Muscle of leg (tissue), 16 donors: ENCODE measurements at places on chromosomes 3 and 15.

DNA sequence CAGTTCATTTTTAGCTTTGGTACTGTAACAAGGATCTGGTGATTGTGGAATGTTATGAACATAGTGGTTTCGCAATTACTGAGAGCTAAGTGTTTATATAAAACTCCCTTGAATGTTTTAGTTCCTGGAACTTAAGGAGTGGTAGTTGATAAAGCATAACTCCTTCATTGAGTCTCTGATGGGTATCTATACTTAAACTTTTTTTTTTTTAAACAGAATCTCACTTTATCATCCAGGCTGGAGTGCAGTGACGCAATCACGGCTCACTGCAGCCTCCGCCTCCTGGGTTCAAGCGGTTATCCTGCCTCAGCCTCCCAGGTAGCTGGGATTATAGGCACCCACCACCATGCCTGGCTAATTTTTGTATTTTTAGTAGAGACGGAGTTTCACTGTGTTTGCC is 11.3 kb downstream of the PRKCI start:
- H3K36me3 ChIP-seq: peaks cover 5% of the 10 kb centered on the region
- H3K27ac ChIP-seq: no peak overlapping the region
- no peaks in the 10 kb centered on the region for H3K4me1 ChIP-seq

DNA sequence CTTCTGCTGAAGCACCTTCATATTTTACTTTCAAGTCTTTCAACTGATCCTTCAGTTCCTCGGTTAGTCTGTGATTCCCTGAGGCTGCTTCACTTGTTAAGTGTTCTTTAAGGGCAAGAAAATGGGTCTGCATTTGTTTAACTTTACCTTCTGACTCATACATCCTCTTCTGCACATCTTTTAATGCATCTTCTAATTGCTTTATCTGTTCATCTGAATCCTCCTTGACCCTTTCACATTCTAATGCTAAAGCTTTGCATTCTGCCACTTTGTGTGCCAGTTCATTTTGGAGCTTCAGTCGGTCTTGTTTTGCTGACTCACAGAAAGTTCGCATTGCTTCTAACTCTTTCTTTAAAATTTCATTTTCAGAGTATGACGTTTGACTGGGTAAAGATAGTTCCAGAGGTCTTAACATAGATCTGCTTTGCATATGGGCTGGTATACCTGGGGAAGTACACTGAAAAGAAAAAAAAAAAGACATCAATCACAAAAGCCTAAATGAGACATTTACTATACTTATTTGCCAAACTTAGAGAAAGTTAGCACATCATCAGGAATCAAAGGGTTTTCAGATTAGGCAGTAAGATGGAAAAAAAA is 94.3 kb downstream of the UACA start:
- peaks cover 27% of the 10 kb centered on the region for H3K36me3 ChIP-seq
- no peaks in the 10 kb centered on the region for H3K4me1 ChIP-seq
- DNase-seq: no peak
- no peak overlapping the region for H3K4me3 ChIP-seq
- no peak overlapping the region for H3K27ac ChIP-seq

DNA sequence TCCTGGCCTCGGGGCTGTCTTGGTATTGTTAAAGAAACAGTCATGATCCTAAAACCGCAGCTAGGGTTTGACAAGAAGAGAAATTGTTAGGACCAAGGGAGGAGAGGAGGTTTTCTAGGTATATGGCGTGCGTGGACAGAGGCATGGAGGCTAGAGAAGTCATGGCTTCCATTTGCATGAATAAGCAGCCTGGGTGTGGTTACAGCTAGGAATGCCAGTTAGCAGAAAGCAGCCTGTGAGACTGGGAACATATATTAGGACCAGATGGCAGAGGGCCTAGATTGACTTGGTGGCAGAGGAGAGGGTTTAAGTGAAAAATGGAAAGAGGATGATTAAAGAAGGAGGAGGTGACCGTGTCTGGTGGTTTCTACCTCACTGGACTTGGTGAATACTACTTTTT is 573.6 kb upstream of the ARRDC4 start:
- no peaks in the 10 kb centered on the region for H3K36me3 ChIP-seq
- no peak overlapping the region for H3K4me3 ChIP-seq
- no peaks in the 10 kb centered on the region for H3K4me1 ChIP-seq

DNA sequence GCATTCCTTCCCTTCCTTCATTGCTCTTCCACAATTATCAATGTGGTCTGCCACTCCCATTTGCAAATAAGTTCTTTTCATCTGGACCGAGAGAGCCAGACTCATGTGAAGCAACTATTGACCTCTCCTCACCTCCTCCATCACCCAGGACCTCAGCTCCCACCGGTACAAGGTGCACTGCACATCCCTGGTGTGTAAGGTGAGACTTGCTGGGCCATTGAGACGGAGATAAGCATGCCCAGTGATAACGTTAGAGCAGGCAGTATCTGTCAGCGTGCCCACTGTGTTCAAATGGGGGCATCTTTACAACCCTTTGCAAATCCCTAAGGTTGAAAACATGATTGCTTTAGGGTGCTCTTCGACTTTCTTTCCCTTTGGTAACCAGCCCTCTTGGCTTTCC is 154.8 kb downstream of the ADAMTS17 start:
- DNase-seq: no peak
- H3K27ac ChIP-seq: no peak overlapping the region
- H3K4me3 ChIP-seq: no peak overlapping the region
- peaks cover 11% of the 10 kb centered on the region for H3K4me1 ChIP-seq

GRCh38 chr15:64523240-64523639 is 62.9 kb downstream of the ZNF609 start:
- peaks cover 9% of the 10 kb centered on the region for H3K4me1 ChIP-seq
- no peak for DNase-seq
- H3K27ac ChIP-seq: no peak overlapping the region
- H3K27me3 ChIP-seq: no peaks in the 10 kb centered on the region
- no peaks in the 10 kb centered on the region for H3K36me3 ChIP-seq
- no peak overlapping the region for H3K4me3 ChIP-seq

- peaks cover 9% of the 10 kb centered on the region for H3K4me1 ChIP-seq
- H3K27me3 ChIP-seq: peaks cover 2% of the 10 kb centered on the region
- H3K4me3 ChIP-seq: no peak overlapping the region
These were observed 104.2 kb downstream of the IQCH start for GRCh38 chr15:67358812-67359211.

DNA sequence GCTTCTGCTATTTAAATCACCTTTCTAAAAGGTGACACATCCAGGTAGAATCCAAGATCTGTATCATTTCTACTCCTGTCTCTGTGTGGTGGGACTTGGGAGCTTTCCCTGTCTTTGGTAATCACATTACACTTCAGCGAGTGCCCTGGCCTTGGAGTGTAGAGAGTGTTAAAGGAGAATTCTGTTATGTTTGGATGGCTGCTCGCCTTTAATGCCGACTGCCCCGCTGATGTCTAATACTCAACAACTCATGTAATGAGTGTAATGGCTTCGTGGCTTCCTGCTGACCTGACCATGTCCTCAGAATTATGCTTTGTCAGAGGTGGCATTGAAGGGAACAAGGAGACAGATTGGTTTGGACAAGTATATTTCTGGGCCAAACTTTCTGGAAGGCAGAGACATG is 66.3 kb upstream of the LRTM1 start:
- peaks cover 10% of the 10 kb centered on the region for H3K4me1 ChIP-seq
- H3K36me3 ChIP-seq: no peaks in the 10 kb centered on the region
- DNase-seq: no peak
- H3K27ac ChIP-seq: no peak overlapping the region

- no peak overlapping the region for H3K27ac ChIP-seq
- no peak for DNase-seq
- no peaks in the 10 kb centered on the region for H3K36me3 ChIP-seq
- H3K4me1 ChIP-seq: no peaks in the 10 kb centered on the region
These were observed 394.8 kb downstream of the FHIT start for GRCh38 chr3:60856257-60857046.

GRCh38 chr3:194496217-194496919 is 9.6 kb upstream of the ATP13A3 start:
- peaks cover 10% of the 10 kb centered on the region for H3K4me1 ChIP-seq
- H3K4me3 ChIP-seq: no peak overlapping the region
- no peaks in the 10 kb centered on the region for H3K36me3 ChIP-seq
- no peaks in the 10 kb centered on the region for H3K27me3 ChIP-seq
- no peak for DNase-seq

DNA sequence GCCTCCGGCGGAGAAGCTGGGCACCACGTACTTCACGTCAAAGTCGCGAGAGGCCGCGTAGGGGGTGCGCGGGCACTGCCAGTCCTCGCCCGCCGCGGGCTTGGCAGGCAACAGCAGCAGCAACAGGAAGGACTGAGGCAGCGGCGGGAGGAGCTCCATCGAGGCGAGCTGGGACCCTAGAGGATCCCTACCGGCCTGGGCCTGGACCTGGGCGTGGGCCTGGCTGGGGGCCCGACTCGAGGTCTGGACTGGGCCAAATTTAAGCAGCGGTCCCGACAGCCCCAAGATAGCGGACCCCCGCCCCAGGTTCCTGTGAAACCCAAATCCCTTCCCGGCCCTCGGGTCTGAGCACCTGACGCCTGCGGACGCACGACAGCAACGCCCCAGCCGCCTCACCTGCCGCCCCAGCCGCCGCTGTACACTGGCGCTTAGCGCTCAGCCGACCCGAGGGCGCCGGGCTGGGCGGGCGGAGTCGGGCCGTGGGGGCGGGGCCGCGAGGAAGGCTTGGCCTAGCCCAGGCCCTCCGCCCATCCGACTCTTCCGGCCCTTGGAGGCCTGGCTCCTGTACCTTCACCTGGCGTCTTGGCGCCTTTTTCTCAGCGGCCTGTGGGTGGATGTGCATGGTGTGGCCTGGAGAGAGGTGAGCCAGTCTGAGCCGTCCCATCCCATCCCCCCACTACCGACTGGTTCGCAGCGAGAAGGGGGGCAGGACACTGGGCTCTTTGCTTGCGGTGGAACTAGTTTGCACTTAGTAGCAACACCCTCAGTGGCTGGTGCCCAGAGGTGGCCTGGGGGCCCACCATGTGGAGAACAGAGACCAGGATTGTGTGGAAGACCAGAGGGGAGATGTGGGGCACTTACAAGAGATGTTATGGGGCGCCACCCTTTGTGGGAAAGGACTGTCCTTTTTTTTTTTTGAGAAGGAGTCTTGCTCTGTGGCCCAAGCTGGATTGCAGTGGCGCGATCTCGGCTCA is at the start of gene MST1R:
Gene MST1R (minus strand): TSS at position 423 of the 974 bp plus-strand sequence. CDS start 264 bp downstream, at position 159.
- peaks cover 34% of the 10 kb centered on the region for H3K4me1 ChIP-seq
- peaks cover 3% of the 10 kb centered on the region for H3K36me3 ChIP-seq
- peak within 1 kb of the TSS; percentile 34 for H3K4me3 ChIP-seq
- DNase-seq: peak; percentile 77

DNA sequence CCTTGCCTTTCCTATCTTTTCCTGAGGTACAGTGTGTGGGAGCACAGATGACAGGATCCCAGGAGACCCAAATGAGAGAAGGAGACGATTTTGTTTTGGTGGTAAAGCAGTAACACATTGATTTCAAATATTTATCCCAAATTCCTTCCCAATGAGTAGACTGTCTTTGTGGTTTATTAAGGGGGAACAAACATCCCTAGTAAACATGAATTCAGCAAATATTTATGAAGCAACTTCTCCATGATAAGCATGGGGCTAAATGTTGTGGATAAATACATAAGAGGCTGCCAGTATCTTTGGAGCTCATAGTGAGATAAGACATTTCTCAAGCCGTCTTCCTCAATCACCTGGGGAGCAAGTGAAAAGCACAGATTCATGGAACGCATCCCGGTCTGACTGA is 460.8 kb upstream of the CFAP20DC start:
- no peak overlapping the region for H3K27ac ChIP-seq
- DNase-seq: no peak
- H3K36me3 ChIP-seq: no peaks in the 10 kb centered on the region
- no peak overlapping the region for H3K4me3 ChIP-seq
- no peaks in the 10 kb centered on the region for H3K27me3 ChIP-seq
- no peaks in the 10 kb centered on the region for H3K4me1 ChIP-seq

DNA sequence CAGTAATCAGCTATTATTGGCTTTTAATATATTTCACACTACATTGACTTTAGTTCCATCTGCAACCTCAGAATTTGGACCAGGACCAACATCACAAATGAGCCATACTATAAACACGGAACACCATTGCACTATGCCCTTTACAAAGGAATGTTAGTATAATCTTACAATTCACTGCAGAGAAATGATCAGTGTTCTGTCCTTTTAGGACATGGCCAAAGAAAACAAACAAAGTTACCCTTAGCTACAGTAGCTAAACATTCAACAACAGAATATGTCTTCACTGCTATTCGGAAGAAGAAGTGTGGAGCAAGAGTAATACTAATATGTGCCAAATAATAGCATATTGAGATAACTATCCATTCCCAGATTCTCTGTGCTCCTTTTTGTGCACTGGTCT is 90.4 kb downstream of the NAALADL2 start:
- H3K27me3 ChIP-seq: no peaks in the 10 kb centered on the region
- no peak overlapping the region for H3K27ac ChIP-seq
- no peaks in the 10 kb centered on the region for H3K36me3 ChIP-seq

DNA sequence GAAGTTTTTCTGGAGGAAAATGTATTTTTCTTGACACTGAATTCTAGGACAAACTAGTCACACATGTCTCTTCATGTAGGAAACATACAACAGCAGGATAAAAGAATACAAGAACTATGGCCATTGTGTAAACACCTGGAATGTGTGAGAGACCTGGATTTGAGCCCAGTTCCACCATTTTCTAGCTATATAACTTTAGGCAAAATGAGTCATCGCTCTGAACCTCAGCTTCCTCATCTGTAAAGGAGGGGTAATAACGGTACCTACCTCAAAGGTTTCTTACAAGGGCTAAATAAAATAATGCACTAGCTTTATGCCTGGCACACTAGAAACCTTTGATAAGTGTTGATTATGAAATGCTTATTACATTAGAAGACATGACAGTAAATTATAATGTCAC is 57.8 kb downstream of the RIOX2 start:
- no peaks in the 10 kb centered on the region for H3K27me3 ChIP-seq
- no peak for DNase-seq
- H3K27ac ChIP-seq: no peak overlapping the region
- no peaks in the 10 kb centered on the region for H3K4me1 ChIP-seq
- H3K4me3 ChIP-seq: no peak overlapping the region

GRCh38 chr3:112302881-112303763 is 9.1 kb upstream of the SLC9C1 start:
- peak; percentile 54 for DNase-seq
- peak overlapping the region; percentile 45 for H3K4me3 ChIP-seq
- no peaks in the 10 kb centered on the region for H3K36me3 ChIP-seq
- no peaks in the 10 kb centered on the region for H3K27me3 ChIP-seq
- peaks cover 9% of the 10 kb centered on the region for H3K4me1 ChIP-seq

- peaks cover 2% of the 10 kb centered on the region for H3K27me3 ChIP-seq
- H3K4me3 ChIP-seq: no peak overlapping the region
These were observed 16.8 kb downstream of the PLA2G4F start for GRCh38 chr15:42139596-42139995.

- H3K27me3 ChIP-seq: no peaks in the 10 kb centered on the region
- H3K4me3 ChIP-seq: no peak overlapping the region
- no peak overlapping the region for H3K27ac ChIP-seq
- H3K36me3 ChIP-seq: no peaks in the 10 kb centered on the region
- no peak for DNase-seq
These were observed 179.1 kb downstream of the NSUN3 start for GRCh38 chr3:94241986-94242385.
